Keratinocyte (primary cell): ENCODE measurements at places on chromosomes 7 and 10. TPM values are rescaled to one million over a fixed set of nuclear protein-coding genes. Genes with fewer than 3 reads are reported as not detected.

PLAU gene
- 201 to 814 TPM (median 262 TPM) in 3 replicates for polyA plus RNA-seq

ANKRD30A gene
- polyA plus RNA-seq: not detected in 3 replicates

C10orf95 gene
- 0.60 to 0.81 TPM (median 0.63 TPM) in 3 replicates for polyA plus RNA-seq

AKR1E2 gene
- 1.0 to 1.9 TPM (median 1.9 TPM) in 3 replicates for polyA plus RNA-seq

SPDYE8 gene
- polyA plus RNA-seq: not detected in 3 replicates

CFTR gene
- not detected in 3 replicates for polyA plus RNA-seq
